SJSA1 (cell line): ENCODE measurements at places on chromosomes 16 and 17. TPM values are rescaled to one million over a fixed set of nuclear protein-coding genes. Genes with fewer than 3 reads are reported as not detected.

DNA sequence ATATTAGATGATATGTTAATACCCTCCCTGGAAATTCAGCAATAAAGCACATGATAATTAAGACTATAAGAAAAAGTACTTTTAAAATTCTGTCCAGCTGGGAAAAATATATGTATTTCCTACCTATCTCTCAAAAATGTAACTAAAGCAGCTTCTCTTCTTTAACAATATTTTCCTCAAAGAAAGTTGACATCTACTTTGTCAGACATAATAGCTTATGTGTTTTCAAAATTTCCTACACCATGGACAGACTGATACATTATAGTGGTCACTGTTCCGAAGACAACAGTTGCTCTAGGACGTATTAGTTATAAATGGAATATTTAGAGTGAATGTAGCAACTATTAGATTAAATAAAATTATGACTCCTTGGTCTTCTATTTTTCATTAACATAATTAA is 131.4 kb upstream of the NACA2 start:
- no peak for DNase-seq

DNA sequence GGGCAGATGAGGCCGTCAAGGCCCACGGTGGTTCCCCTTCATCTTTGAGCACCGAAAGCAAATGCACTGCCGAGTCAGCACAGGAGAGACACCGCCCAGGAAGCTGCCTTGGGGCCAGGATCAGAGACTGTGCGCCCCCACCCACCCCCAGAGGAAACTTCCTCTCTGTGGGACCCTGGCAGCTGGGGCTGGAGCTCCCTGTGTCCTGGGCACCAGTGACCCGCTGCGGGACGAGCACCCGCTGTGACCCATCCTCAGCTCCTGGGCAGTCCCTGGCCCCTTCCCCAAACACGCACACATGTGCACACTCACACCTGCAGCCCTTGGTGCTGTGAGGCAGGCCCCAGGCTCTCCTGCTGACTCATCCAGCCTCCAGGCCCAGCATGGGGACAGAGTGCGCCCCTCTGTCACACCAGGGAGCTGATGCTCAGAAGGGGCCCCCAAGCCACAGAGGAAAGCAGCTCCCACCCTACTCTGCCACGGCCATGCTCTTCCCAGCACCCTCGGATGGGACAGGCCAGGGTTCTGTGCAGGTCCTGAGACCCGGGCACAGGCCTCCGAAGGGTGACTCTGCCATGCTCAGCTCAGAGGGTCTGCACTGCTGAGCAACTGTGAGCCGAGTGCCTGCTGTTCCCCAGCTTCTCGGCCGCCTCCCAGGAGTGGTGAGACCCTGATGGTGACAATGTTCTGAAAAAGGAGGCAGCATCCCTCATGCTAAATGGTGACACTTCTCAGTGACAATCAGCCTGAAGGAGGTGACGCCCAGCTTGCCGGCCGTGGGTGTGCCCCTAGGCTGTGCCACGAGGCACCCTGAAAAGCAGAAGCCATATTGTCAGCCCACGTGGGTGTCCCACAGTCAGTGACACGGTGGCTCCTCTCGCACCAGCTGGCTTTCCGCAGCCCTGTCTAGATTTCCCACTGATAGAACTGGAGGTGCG is 3.6 kb downstream of the PIEZO1 start:
- no peak for DNase-seq

- peak; percentile 99 for DNase-seq
Measured at GRCh38 chr17:8187517-8188262, 2.3 kb downstream of the BORCS6 start.

- no peak for DNase-seq
Measured at GRCh38 chr17:67520916-67521774, 144.1 kb downstream of the PITPNC1 start.

DNA sequence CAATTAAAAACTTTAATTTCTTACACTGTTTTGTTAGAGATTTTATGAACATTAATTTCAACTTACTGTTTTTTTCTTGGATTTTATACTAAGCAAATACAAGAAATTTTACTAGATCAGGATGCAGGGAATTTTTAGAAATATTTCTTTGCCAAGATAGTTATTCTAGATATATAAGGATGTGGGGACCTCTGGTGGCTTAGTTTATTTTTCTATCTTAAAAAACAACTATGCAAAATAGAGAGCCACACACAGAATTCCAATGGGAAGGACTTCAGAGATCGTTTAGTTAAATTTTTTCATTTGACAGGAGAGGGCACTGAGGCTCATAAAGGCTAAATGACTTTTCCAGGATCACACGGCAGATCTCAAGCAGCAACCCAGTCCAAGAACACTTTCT is 23.0 kb upstream of the CAPNS2 start:
- peak; percentile 66 for DNase-seq

GRCh38 chr17:10879190-10879836 is 41.4 kb upstream of the PIRT start:
- no peak for DNase-seq

- no peak for DNase-seq
Measured at GRCh38 chr17:3903881-3904290, 11.0 kb upstream of the CAMKK1 start.

GRCh38 chr17:66557200-66557599 is 254.8 kb downstream of the PRKCA start:
- no peak for DNase-seq

DNA sequence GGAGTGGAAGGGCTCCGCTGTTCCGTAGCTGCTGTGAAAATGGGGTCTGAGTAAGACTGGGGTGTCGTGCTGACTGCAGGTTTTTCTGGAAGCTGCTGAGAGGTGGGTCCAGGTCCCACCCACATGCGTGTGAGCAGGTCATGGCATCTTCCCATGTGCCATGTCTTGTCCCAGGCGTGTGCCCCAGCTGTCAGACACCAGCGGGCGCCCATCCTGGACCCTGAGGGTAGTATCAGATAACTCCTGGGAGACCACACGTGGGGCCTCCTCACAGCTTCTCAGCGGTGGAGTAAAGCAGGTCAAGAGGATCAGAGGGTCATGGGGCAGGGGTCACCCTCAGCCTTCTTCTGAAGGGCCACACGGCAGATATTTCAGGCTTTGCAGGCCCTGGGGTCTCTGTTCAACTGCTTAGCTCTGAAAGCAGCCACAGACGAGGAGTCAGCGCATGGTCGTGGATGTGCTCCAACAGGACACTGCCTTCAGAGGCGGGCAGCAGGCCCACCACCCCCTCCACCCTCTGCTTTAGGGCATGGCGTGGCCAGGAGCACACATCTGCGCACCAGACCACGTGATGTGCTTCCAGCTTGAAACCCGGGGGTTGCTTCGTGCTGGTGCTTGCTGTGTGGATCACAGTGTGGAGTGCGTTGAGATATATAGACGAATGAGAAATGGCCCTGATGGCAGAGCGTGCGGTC is 68.7 kb downstream of the BANP start:
- no peak for DNase-seq

DNA sequence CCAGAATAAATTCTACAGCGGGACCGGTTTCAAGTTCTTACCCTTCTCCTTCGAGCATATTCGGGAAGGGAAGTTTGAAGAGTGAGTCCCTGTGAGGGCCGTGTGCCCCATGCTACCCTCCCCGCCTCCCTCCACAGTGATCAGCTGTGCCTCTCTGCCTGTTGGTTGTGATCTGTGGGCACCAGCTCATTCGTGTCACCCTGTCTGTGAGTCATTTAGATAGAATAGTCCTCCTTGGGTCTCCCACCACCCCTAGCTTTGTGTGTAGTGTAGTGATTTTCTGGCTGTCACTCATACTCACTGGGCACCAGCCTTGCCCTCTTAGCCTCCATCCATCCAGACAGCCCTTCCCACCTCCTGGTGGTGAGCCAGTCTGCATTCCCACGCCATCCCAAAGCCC is 15.0 kb upstream of the NAGLU start:
- DNase-seq = no peak

DNA sequence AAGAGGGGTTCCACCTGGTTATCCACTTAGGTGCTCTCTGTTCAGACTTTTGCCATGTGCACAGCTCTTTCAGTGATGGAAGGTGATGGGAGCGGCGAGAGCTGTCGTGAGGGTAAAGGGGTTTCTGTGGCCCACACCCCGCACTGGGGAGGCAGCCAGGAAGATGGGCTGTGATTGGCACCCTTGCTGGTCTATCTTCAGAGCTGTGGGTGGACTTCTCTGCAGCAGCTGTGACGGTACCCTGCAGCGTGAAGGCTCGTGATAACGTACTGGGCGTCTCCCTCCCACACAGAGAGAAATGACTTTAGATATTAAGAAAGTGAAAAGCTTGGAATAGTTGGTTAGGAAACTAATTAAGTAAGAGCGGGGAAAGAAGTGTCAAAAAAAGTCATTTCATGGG is 45.8 kb downstream of the MPRIP start:
- no peak for DNase-seq

DNA sequence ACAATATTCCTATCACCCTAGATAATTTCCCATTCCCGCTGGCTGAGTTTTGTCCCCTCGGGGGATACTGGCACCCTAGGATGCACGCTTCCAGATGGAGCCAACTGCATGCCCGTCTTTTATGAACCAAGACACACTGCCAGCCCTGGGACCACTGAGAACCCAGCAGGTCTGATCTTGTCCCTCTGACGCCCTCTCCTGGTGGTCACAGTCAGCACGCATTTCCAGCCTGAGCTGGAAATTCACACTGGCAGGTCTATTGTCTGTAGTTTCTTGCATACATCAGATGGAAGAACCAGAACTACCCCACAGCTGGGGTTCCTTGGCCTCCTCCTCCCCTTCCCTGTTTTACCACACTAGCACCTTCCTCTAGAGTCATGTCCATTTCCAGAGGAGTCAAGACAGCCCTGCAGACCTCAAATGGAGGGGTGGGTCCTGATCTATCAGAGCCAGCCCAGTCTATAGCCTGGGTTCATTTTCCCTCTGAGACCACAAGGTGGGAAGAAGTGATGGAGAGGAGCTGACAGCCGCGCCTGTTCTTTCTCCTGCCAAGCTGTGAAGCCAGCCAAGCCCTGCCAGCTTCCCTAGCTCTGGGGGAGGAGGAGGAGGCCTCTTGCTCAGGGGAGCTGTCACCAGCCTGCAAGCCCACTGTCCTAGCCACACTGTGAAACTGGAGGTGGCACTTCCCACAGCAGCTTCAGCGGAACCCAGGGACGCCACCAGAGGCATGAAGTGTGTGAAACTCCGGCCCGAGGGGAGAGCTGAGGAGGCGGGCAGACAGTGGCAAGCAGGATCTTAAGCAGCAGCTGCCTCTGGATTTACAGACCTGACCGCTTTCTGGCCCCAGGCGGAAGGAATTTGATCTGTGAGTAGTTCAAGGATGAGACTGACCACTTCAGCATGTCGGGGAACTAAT is 29.3 kb downstream of the MXRA7 start:
- peak; percentile 88 for DNase-seq

- no peak for DNase-seq
Measured at GRCh38 chr16:53756275-53756996, 52.5 kb downstream of the FTO start.

GRCh38 chr16:24617502-24617901 is 78.1 kb downstream of the RBBP6 start:
- no peak for DNase-seq

- DNase-seq = no peak
Measured at GRCh38 chr17:14672830-14673229, 371.9 kb downstream of the HS3ST3B1 start.

- DNase-seq = no peak
Measured at GRCh38 chr16:80894091-80894490, 89.7 kb upstream of the CDYL2 start.

DNA sequence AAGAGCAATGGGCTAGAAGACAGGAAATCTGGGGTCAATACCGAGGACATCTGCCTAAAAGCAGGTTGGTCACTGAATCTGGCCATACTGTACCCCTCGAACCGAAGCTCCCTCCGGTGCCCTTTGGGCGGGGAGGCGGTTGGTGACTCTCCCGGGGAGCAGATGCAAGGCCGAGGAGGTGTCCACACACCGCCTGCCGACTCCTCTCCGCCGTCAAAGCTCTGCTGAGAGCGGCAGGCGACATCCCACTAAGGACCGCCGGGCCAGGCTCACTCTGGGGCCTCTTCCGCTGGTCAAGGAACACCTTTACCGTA is 458 bp downstream of the ZNF200 start:
- DNase-seq = no peak

- DNase-seq = no peak
Measured at GRCh38 chr16:57848181-57848580, 45.9 kb upstream of the KIFC3 start.

- DNase-seq = no peak
Measured at GRCh38 chr16:55035956-55036355, 105.3 kb downstream of the IRX5 start.

GRCh38 chr16:57997176-57997527 is 3.3 kb downstream of the ZNF319 start:
- DNase-seq = no peak

GRCh38 chr16:58107709-58108108 is 21.5 kb downstream of the CFAP20 start:
- no peak for DNase-seq

DNA sequence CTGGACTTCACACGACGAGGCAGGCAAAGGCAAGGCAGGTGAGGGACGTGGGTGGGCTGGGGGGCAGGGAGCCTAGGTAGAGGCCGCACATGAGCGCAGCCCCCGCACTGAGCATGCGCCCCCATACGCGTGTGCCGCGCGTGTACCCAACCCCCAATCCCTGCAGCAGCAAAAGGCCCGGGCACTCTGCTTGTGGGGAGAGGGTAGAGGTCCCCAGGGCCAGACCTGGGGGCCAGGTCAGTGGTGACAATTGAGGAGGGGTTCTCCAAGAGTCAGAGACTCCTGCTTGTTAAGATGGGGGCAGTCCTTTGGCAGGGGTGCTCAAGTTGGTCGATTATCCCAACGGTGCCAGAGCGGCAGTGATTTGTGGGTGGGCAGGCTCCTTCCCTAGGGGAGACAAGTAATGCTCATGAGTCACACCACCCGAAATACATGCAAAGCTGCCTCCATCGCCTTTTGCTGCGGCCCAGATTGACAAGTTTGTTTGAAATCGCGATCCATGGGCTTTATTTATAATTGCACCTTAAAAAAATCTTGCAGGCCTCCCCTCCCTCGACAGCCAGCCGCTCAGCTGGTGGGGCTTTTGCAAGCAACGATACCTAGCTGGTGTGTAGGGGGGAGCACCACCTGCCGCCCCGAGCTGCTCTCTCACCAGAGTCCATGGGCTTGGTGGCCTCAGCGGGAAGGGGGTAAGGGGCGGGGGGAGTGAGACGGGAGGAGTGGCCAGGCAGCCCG is 1.1 kb upstream of the GIT1 start:
- no peak for DNase-seq

- no peak for DNase-seq
Measured at GRCh38 chr17:2346475-2346874, 9.2 kb downstream of the SGSM2 start.

TRPV3 gene
- not detected in 2 replicates for total RNA-seq

HBA2 gene
- not detected in 2 replicates for total RNA-seq

DNAAF8 gene
- 0.38 and 1.1 TPM in 2 replicates for total RNA-seq

ZNF689 gene
- total RNA-seq = 8.1 and 9.8 TPM in 2 replicates

OR2C1 gene
- total RNA-seq = 0.08 TPM in 1 of 2 replicates, not detected in the other

CDH11 gene
- total RNA-seq = 107 and 113 TPM in 2 replicates

NXN gene
- 48.4 and 56.6 TPM in 2 replicates for total RNA-seq

BICDL2 gene
- not detected in 2 replicates for total RNA-seq

SLC52A1 gene
- total RNA-seq = not detected in 2 replicates

DPEP1 gene
- 6.2 and 10.7 TPM in 2 replicates for total RNA-seq

HSPB9 gene
- total RNA-seq = not detected in 2 replicates

SNAI3 gene
- 0.05 TPM in 1 of 2 replicates, not detected in the other for total RNA-seq

KCNJ12 gene
- total RNA-seq = not detected in 2 replicates

GPRC5B gene
- total RNA-seq = 5.8 and 12.1 TPM in 2 replicates
